ENCODE measurements at places on chromosomes 6 and 20.
A peak's percentile ranks its signal among the peaks of the same experiment; 100 is the strongest.

GRCh38 chr20:10034717-10035571 lies at the start of gene ANKEF1:
Gene ANKEF1 (plus strand): TSS chr20:10034987. CDS start chr20:10038302, 3,315 bp downstream.
- peak; percentile 56 for DNase-seq

DNA sequence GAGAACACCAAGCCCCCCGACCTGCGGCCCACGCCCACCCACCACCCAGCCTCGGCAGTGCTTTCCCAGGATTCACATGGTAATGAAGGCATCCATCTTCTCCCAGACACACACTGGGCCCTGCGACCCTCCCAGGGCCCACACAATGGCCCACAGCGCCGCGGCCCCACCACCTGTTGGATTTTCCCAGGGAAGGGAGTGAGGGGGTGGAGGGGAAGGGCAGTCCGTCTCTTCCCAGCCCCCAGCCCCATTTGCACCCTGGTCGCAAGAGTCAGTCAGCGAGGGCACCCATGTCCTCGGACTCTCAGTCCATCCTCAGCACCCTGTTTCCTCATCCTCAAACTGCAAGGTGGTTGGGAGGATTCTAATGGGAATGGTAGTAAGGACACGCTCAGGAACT lies 23.7 kb upstream of the ID1 start:
- DNase-seq, result no peak

DNA sequence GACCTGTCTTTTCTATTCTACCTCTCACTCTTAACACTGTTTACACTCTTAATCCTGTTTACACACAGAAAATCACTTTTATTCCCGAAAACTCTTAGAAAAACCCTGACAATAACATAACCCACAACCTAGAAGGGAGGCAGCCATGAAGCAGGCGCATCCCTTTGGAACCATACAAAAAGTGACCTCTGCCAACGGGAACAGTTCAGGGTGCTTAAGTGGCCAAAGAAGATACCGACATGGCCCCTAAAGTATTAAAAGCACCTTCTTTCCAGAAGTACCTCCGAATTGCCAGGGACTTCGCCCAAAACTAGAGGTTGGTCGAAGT lies 490 bp downstream of the MMUT start:
- DNase-seq, result peak; percentile 17

DNA sequence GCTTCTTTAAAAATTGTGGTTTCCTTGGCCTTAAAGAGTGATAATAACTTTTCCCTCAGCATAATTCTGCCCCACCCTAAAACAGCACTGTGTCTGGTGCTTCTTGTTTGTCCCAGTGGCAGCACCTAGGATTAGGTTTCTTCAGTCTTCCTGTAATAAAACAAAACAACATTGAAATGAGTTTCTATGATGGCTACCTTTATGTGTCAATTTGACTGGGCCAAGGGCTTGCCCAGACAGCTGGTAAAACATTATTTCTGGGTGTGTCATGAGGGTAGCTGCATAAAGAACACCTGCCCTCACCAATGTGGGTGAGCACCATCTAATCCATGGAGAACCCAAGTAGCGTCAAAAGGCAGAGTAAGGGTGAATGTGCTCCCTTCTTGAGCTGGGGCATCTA lies 117.8 kb downstream of the QRSL1 start:
- no peak for DNase-seq

DNA sequence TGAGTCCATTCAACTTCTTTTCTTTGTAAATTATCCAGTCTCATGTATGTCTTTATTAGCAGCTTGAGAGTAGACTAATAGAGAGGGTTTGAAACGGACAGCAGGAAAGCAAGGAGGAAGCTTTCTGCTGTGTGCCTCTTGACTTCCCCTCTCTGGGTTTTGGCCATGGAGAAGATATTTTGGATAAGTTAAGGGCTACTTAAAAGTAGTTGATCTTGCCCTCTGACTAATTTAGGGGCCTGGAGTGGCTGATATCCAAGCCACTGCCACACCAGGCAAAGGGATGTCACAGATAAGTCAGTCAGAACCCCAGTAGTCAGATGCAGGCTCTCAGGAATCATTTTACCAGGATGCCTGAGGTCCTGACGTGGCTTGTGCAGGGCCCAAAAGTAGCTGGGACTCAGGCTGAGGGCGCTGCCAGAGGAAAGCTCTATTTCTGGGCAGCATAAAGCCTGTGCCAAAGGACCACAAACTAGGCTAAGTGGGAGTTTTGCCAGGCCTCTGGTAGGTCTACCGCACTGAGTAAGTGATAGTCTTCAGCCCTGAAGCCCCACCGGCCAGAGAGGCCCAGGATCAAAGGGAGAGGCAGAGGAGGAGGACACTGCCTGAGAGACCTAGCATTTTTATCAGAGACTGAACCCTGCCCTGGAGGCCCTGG lies 41.6 kb upstream of the IYD start:
- no peak for DNase-seq

DNA sequence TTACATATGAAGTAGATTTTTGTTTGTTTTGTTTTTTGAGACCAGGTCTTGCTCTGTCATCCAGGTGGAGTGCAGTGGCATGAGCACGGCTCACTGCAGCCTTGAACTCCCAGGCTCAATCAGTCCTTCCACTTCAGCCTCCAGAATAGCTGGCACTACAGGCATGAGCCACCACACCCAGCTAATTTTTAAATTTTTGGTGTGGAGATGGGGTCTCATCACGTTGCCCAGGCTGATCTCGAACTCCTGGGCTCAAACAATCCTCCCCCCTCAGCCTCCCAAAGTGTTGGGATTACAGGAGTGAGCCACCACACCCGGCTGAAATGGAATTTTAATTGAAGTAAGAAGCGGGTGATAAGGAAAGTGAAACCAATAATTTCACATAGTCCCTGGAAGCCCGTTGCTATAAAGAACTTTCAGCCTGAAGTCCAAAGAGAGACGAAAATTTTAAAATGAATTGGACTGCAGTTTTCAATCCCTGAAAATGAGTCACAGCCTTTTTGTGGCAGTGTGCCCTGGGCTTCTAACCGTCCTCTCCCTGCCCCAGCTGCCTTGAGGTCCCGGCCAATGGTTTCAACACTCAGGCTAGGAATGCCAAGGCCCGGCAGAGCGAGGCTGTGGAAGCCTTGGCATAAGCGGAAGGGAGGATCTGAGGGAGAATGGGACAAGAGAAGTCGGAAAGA lies 757 bp downstream of the RAET1E start:
- no peak for DNase-seq

- no peak for DNase-seq
Observed at GRCh38 chr6:106257195-106257594, 68.4 kb downstream of the ATG5 start.

- DNase-seq, result no peak
Observed at GRCh38 chr6:41460742-41461336, 85.3 kb upstream of the FOXP4 start.

DNA sequence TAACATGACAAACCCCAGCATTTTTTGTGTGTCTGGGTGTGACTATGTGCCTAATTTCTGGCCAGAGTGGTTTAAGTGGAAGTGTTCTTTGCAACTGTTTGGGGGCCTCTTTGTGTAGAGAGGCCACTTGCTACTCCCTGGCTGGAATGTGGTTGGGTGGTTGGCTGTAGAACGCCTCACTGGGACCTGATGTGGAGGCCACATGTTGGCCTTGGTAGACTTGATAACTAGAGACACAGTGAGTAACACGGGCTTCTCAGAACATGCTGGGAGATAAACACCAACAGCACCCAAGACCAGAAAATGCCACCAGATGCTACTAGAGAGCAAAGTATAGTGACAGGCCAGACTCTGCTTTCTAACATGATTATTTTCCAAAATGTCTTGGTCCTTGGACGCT lies 111.2 kb upstream of the ZFP64 start:
- DNase-seq, result no peak

DNA sequence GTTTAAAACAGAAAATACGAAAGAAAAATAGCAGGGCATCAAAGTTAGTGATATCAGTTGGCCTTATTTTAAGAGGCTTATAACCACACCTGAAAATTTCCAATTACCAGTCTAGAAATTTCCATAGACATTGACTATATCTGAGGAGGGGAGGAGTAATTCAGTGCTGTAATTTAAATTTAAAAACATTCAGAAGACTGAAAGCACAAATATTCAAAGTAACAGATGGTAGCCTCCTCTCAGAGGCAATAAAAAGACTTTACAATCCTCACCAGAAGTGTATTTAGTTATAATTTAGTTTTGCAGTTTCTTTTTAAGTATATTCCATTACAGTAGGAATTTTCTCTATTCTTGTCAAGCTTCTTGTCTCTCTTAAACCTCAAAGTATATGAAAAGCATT lies 18.4 kb upstream of the LOC128125822 start:
- DNase-seq, result no peak

- DNase-seq, result no peak
Observed at GRCh38 chr20:43955062-43955749, 40.6 kb downstream of the TOX2 start.

DNA sequence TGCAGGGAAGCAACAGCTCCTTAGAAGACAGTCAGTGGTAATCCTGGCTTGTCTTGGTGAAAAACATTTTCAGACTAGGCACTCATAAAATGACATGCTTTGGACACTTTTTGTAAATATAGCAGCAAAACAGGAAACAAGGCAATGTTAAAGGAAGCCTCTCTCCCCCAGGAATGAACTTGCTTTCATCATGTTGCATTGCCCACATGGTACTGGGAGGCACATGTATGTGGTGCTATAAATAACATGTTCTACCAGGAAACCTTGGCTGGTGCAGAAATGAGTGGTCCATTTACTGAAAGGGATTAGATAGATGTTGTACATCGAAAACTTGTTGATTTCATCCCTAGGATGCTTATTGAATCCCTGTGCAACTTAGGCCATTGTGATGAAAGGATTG lies 121.4 kb upstream of the RREB1 start:
- DNase-seq, result no peak

DNA sequence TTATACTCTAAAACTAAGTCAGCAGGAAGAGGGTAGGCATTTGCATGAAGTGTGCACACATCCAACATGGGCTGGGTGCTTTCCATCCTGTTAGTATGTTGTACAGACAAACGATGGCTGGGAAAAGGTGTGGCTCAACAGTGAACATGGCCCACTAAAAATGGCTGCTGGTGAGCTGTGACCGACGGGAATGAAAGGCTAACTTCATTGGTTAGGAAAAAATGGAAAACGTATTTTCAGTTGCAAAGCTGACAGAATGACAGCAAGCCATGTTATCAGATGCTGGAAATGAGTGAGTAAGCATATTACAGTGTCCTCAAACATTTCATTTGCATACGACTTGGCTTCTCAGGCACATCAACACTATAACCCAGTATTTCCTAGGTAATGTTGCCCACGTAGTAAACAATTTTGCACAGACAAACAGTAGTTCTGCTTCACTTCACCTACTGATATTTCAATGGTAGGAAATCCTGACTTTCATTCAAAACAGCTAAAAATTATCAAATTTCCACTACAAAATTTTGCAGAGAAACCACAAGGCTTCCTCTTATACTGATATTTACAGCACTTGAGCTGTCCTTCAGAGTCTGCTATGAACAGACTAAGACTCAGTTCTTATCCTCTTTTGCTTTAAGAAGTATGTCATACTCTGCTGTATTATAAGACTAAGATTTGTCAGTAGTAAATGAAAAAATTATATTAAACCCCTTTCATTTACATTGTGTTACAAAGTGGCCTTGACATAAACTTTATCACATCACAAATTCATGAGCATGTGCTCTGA lies 98.9 kb downstream of the IRF4 start:
- DNase-seq, result no peak
